NCI-H510A treated with DMSO at 0.1 percent for 48 hours (cell line): ENCODE measurements at places on chromosomes 13 and 19.
A peak's percentile ranks its signal among the peaks of the same experiment; 100 is the strongest.

DNA sequence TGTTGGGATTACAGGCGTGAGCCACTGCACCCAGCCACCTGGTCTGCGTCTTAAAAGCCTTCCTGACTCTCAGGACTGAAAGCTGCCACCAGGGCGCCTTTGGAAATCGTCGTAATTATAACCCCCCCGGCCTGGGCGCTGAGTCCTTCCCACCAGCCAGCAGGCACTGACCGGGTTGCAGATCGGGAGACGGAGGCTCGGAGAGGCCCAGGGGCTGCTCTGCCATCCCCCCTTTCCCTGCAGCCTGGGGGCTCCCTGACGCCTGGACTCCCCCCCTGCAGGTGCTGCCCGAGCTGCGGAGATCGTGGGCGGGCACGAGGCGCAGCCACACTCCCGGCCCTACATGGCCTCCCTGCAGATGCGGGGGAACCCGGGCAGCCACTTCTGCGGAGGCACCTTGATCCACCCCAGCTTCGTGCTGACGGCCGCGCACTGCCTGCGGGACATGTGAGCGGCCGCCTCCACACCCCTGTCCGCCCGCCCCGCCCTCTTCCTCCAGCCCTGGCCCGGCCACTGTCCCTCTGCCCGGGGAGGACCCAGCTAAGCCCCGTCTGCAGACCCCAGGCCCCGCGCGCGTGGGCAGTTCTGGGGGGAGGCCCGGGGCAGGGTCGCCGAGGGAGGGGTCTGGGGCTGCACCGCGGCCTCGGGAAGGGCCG is 2.5 kb downstream of the PRTN3 start:
- DNase-seq = no peak

DNA sequence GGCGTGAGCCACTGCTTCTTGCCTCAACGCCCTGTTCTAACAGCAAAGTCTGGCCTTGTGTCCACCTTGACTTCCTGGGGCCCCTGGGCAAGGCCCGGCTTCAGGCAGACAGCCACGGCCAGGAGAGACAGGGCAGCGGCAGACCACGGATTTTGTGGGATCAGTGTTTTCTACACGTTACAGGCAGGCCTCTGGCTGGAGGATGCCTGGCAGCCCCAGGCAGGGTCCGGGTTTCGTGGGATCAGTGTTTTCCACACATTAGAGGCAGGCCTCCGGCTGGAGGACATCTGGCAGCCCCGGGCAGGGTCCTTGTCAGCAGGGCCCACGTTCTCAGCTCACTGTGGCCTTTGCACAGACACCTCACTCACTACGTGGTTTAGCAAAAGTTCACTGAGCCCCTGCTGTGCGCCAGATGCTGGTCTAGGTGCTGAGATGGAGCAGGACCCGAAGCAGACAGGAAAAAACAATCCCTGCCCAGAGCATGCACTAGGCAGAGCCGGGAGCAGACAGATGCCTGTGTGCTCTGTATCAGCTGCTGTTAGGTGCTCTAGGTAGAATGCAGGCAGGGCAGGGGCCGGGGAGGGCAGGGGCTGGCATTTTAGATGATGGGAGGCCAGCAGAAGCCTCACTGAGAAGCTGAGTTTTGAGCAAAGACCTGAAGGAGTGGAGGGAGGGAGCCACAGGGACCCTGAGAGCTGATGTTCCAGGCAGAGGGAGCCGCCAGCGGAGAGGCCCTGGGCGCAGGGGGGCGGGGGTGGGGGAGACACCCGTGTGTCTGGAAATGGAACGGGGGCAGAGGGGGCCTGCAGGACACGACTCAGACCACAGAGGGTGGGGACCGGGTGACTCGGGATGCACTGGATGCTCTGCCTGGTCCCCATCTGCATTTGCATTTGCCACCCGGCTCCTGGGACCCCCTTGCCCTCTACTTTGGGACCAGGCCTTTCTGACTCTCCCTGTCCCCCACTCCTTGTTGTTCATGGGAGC is 25.0 kb upstream of the NCCRP1 start:
- no peak for DNase-seq

- DNase-seq = no peak
Measured at GRCh38 chr19:54429176-54429495, 13.9 kb downstream of the TTYH1 start.

DNA sequence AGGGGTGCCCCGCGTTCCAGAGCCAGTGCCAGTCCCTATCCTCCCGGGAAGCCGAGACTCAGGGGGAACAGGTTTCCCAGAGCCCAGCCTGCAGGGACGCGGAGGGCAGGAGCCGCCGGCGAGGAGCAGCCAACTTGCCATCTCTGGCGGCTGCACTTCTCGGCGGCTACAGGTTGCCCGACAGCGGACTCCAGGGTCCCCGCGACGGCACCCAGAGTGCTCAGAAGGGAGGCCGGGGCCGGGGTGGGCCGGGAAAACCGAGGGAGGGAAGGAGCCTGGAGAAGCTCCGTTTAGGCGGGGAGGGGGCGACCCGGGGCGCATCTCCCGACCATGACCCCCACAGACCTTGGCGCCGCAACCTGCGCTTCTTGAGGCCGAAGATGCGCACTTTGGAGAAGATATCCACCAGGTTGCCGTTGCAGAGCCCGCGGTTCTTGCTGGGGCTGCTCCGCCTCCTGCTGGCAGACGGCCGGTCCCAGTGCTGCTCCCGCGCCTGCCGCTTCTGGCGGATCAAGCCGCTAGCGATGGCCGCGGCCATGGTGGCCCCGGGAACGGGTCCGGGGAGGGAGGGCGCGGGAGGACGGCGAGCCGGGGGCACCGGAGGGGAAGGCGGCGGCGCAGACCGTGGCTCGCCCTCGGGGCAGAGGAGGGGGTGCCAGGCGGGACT is 463.8 kb downstream of the ITGBL1 start:
- peak; percentile 33 for DNase-seq

DNA sequence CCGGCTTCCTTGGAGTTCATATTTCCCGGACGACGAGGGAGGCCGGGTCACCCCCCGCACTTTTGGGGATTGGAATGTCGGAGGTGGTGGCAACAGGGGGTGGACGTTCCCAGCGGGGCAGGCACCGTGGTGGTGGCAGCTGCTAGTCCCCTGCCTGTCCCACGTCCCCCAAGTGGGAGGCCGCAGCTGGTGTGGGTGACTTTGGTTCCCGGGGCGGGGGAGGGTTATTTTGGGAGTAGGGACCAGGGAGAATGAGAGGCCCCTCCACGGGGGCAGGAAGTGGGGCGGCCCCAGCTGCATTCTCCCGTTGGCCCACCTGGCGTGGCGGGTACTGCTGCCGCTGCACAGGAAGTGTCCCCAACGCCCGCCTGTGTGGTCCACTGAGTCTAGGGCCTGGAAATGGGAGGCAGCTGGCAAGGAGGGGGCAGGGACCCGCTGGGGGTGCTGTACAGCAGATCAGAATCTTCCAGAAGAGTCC is 11.1 kb upstream of the PLIN3 start:
- DNase-seq = no peak
